ENCODE measurements at places on chromosomes 16 and 17. TPM values are rescaled to one million over a fixed set of nuclear protein-coding genes. Genes with fewer than 3 reads are reported as not detected.

SBK1 gene
- not detected for polyA plus RNA-seq

FBXO31 gene
- 16.7 TPM for polyA plus RNA-seq

TMEM186 gene
- polyA plus RNA-seq: 7.9 TPM

CLEC3A gene
- not detected for polyA plus RNA-seq

KCNH6 gene
- 0.04 TPM for polyA plus RNA-seq

- DNase-seq: no peak
Observed at GRCh38 chr17:12301551-12301950, 280.9 kb downstream of the MAP2K4 start.

DNA sequence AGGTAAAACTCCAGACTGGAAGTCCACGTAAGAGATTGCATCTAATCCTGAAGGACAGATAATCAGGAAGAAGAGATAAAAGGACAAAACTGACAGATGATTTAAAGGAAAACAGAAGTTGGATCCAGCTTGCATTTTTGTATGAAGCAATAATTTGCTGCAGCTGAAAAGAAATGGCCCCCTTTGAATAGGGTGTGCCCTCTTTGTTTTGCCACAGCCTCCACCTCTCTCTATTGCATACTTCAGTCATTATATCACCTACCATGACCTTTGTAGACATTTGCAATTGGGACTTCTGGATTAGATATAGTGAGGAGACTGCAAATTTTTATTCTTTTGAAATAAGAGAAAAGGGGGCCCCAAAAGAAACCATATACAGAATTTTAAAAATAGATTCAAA lies 8.1 kb downstream of the NOG start:
- no peak for DNase-seq

DNA sequence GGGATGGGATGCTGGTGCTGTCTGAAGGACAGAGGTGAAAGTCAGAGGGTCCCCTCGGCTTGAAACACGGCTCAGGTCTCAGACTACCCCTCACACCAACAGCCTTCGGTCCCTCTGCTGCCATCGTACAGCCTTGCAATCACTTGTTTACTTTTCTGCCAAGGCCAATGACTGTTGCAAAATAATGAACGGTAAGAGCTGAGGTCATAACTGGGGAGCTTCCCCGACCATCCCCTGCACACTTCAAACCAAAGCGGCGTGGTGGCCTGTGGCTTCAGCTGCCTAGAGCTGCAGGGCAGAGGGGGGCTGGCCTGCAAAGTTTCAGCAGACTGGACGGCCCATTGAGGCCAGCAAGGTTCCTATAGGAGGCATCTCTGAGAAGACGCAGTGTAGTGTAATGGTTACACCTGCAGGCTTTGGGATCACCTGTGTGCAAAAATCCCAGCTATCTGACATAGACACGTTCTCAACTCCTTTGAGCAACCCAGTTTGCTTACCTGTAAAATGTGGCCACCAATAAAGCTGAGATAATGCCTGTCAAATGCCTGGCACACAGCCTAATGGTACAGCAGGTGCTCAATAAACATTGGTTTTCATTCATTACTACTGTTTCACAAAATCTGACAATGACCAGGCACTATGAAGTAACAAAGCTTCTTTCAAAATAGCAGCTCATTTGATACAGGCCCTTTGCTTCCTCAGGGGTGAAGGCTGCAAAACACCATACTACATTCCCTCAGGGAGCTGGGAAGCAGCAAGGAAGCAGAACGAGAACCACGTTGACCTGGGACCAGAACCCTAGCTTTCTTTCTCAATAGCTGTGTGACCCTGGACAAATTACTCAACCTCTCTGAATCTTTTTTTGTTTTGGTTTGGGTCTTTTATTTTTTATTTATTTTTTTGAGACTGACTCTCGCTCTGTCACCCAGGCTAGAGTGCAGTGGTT lies 5.0 kb downstream of the PAM16 start:
- DNase-seq: no peak

- no peak for DNase-seq
Observed at GRCh38 chr16:84765616-84766580, 53.9 kb upstream of the CRISPLD2 start.

- DNase-seq: no peak
Observed at GRCh38 chr17:15418781-15419180, 48.6 kb downstream of the CDRT4 start.

DNA sequence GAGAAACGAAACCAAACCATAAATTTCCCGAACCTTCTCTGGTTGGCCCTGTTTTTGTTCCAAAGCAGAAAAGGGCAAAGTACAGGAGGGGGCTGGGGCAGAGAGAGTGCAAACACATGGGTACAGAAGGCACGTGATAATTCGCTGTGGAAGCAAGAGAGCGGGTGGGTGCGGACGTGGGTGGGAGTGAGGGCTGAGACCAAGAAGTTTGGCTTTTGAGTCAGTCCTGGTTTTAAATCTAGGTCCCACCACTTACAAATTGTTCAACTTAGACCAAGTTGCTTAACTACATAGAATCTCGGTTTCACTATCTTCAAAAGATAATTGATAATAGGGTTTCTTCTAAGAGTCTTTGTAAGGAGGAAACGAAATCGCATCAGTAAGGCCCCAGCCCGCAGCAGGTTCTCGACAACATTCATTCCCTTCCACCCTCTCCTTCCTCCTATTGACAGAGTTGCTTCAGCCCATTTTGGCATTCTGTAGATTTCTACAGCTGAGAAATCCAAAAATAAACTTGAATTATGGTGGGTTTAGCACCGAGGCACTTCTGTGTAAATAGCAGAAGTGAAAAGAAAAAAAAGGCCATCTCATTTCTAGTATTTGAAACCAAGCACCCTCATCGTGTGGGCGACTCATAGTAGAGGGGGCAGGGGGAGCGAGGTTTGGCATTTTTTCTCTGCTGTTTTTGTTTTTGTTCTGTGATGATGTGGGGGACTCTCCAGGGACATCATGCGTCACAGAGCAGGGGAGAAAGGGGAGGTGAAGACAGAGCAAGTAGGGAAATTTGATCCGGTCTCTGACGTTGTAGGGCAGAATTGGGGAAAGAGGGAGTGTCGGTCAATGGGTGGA lies 33.6 kb upstream of the CCR7 start:
- no peak for DNase-seq

- no peak for DNase-seq
Observed at GRCh38 chr17:78890498-78890897, 12.5 kb downstream of the CEP295NL start.

- DNase-seq: no peak
Observed at GRCh38 chr17:27473190-27473747, 17.0 kb downstream of the KSR1 start.

DNA sequence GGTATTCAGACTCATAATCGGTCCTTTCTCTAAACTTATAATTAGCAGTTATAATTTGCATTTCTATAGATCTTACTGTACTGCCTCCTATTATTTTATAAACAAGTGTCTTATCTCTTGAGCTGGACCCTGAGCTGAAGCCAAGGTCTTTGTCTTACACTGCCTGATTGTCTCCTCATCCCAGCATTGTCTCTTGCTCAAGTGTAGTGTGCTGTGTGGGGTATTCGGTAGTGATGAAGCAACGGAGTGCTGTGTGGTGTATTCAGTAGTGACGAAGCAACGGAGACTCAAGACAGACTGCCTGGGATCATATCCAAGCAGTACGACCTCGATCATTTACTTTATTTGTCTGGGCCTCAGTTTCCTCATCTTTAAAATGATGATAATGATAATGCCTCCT lies 69.3 kb downstream of the COX10 start:
- DNase-seq: no peak

- DNase-seq: no peak
Observed at GRCh38 chr16:78211020-78211599, 111.7 kb downstream of the WWOX start.

- no peak for DNase-seq
Observed at GRCh38 chr17:47240806-47241205, 12.8 kb upstream of the ITGB3 start.

DNA sequence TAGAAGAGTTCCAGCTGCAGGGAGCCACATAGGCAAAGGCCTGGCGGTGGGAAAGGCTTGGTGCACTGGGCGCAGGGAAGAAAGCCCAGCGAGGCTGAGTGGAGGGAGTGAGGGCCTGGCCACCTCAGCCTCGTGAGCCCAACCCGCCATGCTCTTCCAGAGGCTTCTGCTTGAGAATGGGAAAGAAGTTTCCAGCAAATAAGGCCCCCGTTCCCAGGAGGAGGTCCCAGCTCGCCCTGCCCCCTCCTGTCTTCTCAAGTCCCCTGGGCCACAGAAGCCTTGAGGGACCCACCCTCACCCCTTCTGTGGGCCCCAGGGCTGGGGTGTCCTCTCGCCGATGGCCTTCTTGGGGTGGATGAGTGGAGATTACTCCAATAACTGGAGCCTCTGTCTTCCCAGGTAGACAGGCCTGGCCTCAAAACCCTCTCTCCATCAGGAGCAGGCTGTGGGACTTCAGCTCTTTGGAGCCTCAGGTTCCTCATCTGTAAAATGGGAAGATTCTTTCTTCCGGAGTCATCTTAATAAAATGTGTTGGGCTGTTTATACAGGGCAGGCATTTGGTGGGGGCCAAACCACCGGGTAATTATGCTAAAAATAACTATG lies 933 bp upstream of the SNN start:
- no peak for DNase-seq

GRCh38 chr17:2716649-2717048 lies 5.1 kb upstream of the CLUH start:
- DNase-seq: no peak

DNA sequence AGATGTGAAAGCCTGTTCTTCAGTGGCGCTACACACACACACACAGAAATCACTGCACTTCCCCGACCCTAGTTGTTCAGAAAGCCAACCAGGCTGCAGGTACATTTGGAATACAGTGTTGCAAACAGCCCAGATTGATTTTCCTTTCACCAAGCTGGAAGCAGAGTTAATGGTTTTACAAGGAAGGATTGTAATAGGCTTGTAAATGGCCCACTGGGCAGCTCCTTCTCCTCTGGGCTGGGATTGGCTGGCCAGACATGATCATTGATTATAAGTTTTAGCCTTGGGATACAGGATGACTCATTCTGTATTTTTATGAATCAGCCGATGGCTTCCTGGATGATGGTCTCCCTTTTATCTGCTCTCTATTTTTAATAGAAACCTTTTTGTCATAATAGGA lies 2.5 kb downstream of the VAT1L start:
- no peak for DNase-seq

DNA sequence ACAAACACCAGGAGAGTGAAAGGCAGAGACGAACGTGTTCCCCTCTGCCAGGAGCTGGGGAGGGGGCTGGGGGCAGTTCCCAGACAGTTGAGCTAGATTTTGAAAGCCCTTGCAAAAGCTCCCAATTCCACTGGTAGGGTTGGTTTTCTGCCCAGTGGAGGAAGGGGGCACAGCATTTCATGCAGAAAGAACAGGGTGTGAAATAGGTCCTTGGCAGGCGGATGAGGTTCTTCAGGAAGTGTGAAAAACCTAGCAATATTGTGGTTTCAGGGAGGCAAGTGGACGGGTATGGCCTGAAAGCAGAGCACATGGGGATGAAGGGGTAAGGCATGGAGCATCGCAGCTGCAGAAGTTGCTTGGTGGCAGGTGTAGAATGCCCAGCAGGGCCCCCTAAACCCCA lies 248.3 kb downstream of the KATNIP start:
- DNase-seq: no peak

DNA sequence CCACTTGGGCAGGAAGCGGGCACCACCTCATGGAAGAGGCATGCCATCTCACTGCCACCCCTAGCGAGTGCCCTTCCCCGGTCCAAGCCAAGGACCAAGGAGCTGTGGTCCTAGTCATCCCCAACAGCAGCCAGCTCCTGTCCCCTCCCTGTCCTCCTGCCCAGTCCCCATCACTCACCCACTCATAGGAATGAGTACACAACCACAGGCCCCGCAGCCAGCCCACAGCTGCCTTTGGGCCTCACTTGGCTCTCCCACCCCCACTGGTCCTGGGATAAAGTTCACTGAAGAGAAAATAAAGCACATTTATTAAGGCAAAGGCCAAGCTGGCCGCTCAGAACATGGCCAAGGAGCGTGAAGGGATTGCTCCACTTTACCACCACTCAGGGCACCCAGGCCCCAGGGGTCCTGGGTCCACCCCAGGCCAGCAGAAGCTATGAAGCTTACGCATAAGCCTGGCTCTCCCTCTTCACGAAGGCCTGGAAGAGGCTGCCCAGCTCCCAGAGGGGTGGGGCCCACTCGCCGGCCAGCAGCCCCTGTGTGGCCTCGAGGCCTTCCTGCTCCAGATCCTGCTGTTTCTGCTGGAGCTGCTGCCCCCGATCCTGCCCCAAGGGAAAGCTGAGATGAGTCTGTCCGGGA lies 3.6 kb downstream of the SCRN2 start:
- DNase-seq: no peak

DNA sequence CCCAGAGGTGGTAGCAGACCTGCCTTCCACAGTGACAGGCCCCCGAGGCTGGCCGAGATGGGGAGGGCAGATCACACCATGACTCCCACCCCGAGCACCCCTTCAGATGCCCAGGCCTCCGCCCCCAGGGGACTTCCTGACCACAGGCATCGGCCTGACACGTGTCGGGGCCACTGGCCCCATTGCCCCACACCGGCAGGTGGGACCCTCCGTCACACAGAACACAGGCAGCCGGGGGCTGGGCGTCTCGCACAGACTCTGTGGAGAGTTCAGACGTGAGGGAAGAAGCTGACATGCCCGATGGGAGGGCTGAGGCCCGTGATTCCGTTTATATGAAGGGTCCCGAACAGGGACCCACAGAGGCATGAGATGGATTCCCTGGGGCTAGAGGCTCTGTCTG lies 51.3 kb upstream of the GNG13 start:
- no peak for DNase-seq

- no peak for DNase-seq
Observed at GRCh38 chr17:27481327-27481726, 25.1 kb downstream of the KSR1 start.

DNA sequence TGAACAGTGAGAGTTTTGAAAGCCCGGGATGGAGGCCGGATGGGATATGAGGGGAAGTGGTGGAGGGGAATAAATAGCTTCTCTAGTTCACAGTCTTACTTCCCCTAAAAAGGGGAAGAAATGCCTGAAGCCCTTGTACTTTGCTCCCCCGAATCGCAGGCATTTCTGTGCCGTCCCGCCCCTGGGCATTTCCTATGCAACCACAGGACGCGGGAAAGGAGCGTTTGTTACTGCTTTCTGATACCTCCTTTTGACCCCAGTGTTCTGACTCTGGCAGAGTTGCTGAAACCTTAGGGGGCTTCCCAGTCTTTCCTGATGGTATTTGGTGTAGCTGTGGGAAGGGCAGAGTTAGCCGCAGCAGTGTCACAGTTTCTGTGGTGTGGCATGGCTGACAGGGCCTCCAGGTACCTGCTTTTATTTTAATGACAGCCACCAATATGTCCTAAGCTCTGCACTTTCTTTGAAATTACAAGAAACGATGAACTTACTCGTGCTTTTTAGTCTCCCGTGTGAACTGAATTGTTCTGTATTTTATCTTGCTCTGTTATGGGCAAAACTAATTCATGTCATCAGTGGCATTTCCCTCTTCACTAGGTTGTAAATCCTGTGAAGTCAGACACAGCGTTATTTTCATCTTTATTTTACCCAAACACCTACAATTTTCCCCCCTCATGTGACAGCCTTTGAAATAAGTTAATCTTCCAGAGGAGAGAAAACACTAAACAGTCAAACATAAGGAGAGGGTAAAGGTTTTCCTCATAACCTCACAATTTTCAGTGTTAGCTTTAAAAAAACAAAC lies 27.1 kb downstream of the USP10 start:
- DNase-seq: no peak

GRCh38 chr17:56292578-56292977 lies 139.3 kb downstream of the ANKFN1 start:
- DNase-seq: no peak
